Activated naive CD4-positive, alpha-beta T cell treated with anti-CD3 and anti-CD28 coated beads for 36 hours (primary cell): ENCODE measurements at places on chromosomes 1 and 21. TPM values are rescaled to one million over a fixed set of nuclear protein-coding genes. Genes with fewer than 3 reads are reported as not detected.

VAMP4 gene
- 10.5 TPM for total RNA-seq

SIPA1L2 gene
- 2.1 TPM for total RNA-seq

ACTA1 gene
- total RNA-seq: not detected

CORT gene
- 0.29 TPM for total RNA-seq

CFAP45 gene
- 2.1 TPM for total RNA-seq

HSD11B1 gene
- total RNA-seq: 6.7 TPM

ANXA9 gene
- total RNA-seq: not detected

MAN1C1 gene
- 6.3 TPM for total RNA-seq

INPP5B gene
- total RNA-seq: 31.2 TPM

PTCH2 gene
- 1.0 TPM for total RNA-seq

DNA sequence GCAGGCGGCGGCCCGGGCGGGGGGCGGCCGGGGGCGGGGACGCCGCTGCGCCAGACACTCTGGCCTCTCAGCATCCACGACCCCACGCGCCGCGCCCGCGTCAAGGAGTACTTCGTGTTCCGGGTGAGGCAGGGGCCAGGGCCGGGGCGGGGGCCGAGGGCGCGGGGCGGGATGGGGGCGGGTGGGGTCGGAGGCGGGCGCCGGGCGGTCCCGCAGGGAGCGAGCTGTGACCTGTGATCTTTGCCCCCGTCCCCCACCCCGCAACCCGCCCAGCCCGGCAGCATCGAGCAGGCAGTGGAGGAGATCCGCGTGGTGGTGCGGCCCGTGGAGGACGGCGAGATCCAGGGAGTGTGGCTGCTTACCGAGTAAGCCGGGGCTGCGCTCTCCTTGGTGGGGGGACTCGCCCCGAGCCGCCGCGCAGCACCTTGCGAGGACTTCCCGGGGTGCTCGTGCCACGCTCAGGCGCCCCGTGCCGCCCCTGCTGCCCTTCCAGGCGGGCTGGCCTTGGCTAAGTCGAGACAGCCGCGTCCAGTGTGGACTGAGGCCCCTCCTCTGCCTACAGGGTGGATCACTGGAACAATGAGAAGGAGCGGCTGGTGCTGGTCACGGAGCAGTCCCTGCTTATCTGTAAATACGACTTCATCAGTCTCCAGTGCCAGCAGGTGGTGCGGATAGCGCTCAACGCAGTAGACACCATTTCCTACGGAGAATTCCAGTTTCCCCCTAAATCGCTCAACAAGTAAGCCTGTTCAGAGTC lies 514 bp downstream of the TPRG1L start:
- H3K27me3 ChIP-seq: no peaks in the 10 kb centered on the region
- DNase-seq: no peak
- H3K4me3 ChIP-seq: peak overlapping the region; percentile 90
- no peaks in the 10 kb centered on the region for H3K36me3 ChIP-seq
- H3K4me1 ChIP-seq: peaks cover 28% of the 10 kb centered on the region

DNA sequence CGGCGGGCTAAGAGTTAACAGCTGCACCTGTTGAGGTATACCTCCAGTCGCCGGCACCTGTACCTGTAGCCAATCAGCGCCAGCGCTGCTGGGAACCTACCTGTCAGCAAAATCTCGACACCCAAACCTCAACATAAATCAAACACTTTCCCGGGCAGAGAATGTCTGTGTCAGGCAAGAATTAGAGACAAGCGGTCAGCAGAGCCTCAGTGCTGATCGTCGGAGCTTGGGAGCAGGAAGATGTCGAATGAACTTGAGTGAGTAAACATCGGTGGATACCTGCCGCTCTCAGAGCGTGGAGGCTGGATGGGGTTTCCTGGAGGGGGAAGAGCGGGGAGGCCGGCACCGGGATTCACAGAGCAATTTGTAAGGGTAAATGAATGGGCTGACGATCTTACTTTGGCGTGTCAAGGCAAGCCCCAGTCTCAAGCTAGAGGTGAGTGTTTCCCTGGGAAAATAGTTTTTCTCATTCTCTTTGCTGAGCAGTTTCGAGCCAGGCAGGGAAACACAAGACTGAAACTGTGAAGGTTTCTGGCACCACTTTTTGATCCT lies at the start of gene GRHL3:
GRHL3 (plus strand) TSS at position 46 of the 552 bp plus-strand sequence; CDS start at position 241, 195 bp downstream.
- H3K4me3 ChIP-seq: peak within 1 kb of the TSS; percentile 40
- peak; percentile 47 for DNase-seq
- peaks cover 60% of the 10 kb centered on the region for H3K27me3 ChIP-seq

DNA sequence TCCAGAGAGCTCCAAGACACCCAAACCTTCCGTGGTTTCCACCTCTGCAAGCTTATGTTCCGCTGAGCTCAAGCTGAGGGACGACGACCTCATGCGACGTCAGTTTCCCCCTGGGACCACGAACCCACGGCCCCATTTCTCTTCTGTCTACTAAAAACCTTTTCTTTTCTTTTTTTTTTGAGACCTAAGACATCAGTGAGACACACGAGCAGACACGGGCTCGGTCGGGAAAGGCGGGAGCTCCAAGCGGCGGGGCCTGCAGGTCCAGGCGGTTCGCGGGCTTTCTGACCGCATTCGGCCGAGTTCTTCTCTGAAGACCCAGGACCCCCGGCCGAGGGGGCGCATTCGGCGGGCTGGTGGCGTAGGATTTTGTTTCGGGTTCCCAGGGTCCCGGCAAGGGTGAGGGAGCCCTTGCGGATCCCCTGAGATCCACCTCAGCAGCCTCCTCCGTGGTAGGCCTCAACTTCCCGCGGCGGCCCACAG lies 402 bp downstream of the C21orf58 start:
- DNase-seq: peak; percentile 17
- peak overlapping the region; percentile 96 for H3K4me3 ChIP-seq
- H3K4me1 ChIP-seq: peaks cover 28% of the 10 kb centered on the region
- peaks cover 39% of the 10 kb centered on the region for H3K36me3 ChIP-seq
- no peaks in the 10 kb centered on the region for H3K27me3 ChIP-seq

DNA sequence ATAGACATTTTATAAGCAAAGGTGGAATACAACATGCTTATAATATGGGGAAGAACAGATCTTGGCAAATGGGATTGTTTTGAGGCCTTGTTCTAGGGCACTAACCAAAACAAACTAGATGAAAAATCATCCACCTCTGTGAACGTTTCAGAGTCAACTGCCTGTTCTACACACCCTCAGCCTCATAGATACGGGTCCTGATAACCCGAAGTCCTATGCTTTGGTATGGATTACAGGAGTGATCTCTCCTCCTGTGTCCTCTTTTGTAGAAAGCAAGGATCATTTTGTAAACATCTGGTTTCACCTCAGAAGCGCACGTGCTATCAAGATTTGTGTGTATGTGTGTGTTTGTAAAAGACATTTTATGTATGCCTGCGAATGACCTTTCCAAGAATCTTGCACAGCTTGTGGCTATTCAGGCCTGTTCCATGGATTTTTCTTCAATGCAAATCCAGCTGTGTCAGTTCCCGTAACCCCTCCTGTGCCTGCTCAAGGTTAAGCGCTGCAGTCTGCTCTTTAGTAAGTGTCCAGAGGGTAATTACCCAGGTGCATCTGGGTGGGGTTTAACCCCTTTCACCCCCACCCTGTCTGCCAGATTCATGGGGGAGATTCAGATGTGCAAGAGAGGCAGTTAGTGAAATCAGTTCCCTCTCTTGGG lies 132.4 kb downstream of the ROR1 start:
- H3K36me3 ChIP-seq: no peaks in the 10 kb centered on the region

- no peak overlapping the region for H3K4me3 ChIP-seq
- H3K4me1 ChIP-seq: no peaks in the 10 kb centered on the region
- H3K27ac ChIP-seq: no peak overlapping the region
- DNase-seq: no peak
- no peaks in the 10 kb centered on the region for H3K36me3 ChIP-seq
Observed at GRCh38 chr21:45417256-45417950, 12.4 kb downstream of the COL18A1 start.

DNA sequence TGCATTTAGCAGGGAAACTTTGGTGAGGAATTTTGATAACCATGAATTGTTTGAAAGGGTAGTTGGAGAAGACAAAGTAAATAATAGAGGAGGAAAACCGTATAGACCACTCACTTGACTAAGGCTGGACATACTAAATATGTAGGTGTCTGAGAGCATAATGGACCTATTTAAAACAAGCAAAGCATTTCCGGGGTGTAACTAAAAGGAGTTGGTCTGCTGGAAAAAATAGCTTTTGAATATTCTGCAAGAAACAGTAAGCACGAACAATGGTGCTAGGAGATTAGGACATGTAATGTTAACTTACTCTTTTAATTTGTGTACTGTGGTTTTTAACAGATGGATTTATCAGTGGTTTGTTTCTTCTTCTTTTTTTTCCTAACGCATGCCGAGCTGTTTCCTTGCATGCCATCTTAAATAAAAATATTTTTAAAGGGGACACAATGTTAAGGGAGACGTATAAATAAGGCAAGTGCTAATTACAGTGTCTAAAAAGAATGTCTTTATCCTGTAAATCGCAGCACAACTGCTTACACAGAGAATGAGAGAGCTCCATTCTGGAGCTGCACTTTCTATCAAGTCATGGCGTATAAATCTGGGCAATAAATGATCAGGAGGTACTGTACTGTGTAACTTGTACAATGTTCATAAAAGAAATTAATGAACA lies 492.1 kb downstream of the LMO4 start:
- H3K36me3 ChIP-seq: no peaks in the 10 kb centered on the region
- H3K4me3 ChIP-seq: no peak overlapping the region
- H3K27ac ChIP-seq: no peak overlapping the region
- H3K4me1 ChIP-seq: no peaks in the 10 kb centered on the region
- DNase-seq: no peak

DNA sequence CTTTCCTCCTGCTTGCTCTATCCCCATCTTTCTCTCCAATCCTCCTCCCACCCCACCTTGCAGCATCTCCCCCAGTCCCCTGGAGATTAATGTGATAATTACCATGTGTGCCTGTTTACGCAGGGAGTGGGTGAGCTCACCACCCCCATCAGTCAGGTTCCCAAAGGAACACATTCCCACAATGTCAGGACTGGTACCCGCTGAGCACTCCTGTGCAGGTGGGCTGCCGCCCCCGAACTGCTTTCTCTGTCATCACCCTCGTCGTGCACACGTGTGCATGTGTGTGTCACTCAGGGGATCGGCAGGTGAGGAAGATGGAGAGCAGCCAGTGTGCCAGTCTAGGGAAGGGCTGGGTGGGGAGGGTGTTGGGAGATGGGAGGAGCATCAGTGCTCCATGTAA lies 163.4 kb downstream of the CACNA1E start:
- DNase-seq: no peak
- peaks cover 27% of the 10 kb centered on the region for H3K27me3 ChIP-seq
- no peak overlapping the region for H3K27ac ChIP-seq
- H3K36me3 ChIP-seq: no peaks in the 10 kb centered on the region
- no peak overlapping the region for H3K4me3 ChIP-seq

DNA sequence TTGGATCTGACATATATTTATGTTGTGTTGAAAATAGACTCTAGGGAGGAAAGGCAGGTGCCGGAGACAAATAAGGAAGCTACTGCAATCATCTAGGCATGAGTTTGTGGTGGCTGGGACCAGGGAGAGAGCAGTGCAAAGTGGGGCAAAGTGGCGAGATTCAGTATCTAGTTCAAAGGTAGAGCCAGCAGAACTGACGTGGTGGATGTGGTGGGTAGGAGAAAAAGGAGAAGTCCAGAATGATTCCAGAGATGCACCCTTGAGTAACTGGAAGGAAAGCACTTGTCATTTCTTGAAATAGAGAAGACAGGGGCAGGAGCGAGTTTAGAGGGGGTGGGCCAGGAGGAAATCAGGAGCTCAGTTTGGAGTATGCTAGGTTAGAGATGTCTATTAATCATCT lies 275.2 kb downstream of the KAZN start:
- peaks cover 5% of the 10 kb centered on the region for H3K27me3 ChIP-seq
- no peak for DNase-seq
- H3K36me3 ChIP-seq: no peaks in the 10 kb centered on the region
- H3K4me1 ChIP-seq: no peaks in the 10 kb centered on the region
- no peak overlapping the region for H3K27ac ChIP-seq

DNA sequence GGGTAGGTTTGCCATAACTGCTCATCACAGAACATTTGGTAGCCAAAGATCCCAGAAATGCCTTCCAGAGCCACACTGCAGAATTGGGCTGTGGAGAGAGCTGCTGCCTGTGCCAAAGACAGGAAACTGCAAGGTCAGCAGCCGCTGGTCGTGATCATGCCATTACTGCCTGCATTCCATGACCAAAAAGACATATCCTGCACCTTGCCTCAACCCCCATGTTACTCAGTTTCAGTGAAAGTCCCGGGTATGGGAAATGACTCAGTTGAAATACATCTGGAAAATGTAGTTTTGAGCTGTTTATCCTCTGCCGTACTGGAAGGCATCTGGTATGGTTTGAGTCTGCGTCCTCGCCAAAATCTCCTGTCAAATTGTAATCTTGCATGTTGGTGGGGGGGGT lies 161.7 kb downstream of the FCRL5 start:
- no peak overlapping the region for H3K27ac ChIP-seq
- no peaks in the 10 kb centered on the region for H3K4me1 ChIP-seq
- H3K4me3 ChIP-seq: no peak overlapping the region
- peaks cover 27% of the 10 kb centered on the region for H3K27me3 ChIP-seq

DNA sequence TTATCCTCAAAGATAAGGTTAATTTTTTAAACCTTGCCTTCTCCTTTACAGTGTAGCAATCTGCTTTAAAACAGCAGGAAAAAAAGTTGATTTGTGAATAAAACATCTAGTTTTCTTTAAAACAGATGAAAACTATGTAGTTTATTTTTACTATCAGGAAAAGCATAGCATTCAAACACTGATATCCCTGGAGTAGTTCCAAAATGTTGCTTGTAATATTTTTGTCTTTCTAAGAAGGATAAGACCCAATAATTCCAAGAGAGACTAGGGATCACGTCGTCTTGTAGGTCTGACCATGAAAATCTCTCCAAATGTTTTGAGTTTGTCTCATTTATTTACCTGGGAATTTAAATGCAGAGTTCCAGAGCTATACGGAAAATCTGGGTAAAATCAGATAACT lies 204.0 kb downstream of the NTNG1 start:
- H3K4me3 ChIP-seq: no peak overlapping the region
- no peak overlapping the region for H3K27ac ChIP-seq
- no peaks in the 10 kb centered on the region for H3K4me1 ChIP-seq
- peaks cover 4% of the 10 kb centered on the region for H3K27me3 ChIP-seq
- DNase-seq: no peak
- no peaks in the 10 kb centered on the region for H3K36me3 ChIP-seq

DNA sequence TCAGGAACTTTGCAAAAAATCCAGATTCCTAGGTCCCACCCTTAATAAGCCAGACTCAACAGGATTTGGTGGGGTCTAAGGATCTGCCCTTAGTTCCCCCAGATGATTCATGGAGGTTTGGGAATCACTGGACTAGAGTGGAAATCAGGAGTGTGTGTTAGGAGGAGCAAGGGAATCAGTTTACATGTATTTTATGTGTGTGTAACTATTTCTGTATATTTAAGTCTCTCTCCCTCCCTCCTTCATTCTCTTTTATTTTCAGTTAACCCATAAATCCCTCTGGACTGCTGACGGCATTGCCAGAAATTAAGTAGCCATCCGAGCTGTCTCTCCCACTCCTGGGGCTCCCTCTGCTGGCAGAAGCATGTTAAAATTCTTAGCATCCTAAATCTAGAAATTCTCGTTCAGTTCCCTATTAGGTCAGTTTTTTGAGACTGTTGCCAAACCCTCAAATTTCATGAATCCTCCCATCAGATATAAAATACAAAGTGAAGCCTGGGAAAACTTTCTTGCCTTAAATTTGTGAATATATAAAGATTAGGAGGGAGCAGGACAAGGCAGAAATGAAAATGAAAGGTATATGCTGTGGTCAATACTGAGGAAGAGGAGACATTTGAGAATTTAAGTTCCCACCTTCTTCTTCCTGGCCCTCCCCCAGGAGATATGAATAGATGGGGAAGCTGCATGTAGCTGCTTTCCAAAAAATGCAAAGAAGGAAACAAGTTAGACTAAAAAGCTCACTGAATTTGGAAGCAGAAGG lies 11.7 kb upstream of the HSD11B1 start:
- H3K27ac ChIP-seq: peak overlapping the region; percentile 59
- H3K4me1 ChIP-seq: peaks cover 68% of the 10 kb centered on the region
- DNase-seq: peak; percentile 91
- peaks cover 4% of the 10 kb centered on the region for H3K36me3 ChIP-seq
- no peak overlapping the region for H3K4me3 ChIP-seq
- no peaks in the 10 kb centered on the region for H3K27me3 ChIP-seq
